ENCODE measurements at places on chromosomes 7 and 10. TPM values are rescaled to one million over a fixed set of nuclear protein-coding genes. Genes with fewer than 3 reads are reported as not detected.

Gene SLC13A4
- not detected for total RNA-seq

Gene CLDN4
- total RNA-seq, result 0.14 TPM

Gene TFR2
- 9.9 TPM for total RNA-seq

Gene SORCS1
- not detected for total RNA-seq

DNA sequence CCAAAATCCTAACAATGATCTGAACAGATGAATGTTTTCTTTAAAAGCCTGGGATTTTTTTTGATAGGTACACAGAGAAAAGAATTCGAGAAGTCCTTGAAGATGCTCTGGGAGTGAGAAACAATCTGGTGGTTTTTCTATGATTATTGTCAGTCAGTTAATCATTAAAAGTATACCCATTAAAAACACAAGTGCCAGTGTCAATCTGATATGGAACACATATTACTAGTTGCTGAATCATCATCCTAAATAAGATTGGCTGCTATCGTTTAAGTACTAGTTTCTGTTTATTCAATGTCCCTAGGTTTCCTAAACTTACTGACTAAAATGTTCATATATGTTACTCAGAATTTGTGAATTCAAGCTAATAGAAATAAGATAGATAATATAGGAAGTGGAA is 16.1 kb downstream of the COL28A1 start:
- DNase-seq, result no peak

GRCh38 chr10:128314686-128315085 is 188.5 kb upstream of the MKI67 start:
- DNase-seq, result no peak

- DNase-seq, result no peak
These were observed 107.6 kb downstream of the SEMA3E start for GRCh38 chr7:83541187-83541960.

- DNase-seq, result peak; percentile 82
These were observed 151.8 kb downstream of the SFMBT2 start for GRCh38 chr10:7258948-7259523.

GRCh38 chr10:59895629-59896116 is 10.7 kb downstream of the CCDC6 start:
- DNase-seq, result no peak

GRCh38 chr10:69474742-69475432 is 23.6 kb downstream of the TSPAN15 start:
- DNase-seq, result no peak

DNA sequence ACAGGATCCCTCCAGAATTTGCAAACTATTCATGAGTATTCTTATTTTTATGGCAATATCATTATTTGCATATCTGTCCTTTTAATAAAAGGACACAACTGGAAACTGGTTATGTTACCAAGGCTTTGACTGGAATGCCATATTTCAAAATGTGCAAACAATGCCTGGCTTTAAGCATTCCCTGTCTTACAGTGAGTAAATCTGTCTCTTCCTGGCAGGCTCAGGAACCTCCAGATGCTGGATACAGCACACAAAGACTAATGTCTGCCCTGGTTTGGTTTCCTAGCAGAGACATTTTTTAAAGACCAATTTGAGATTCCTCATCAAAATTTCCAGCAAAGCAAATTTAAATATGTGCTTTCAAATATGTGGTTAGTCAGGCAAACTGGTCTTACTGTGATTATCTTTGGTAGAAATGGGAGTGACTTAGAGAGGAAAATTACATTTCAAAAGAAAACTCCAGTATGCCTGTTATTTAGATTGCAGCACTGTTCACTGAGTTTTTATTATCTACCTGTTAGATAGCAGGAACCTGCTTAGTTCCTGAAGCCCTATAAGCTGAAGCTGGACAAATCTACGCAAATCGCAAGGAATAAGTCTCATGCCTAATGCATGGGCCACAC is 31.3 kb downstream of the RNF216 start:
- DNase-seq, result no peak

GRCh38 chr7:91778416-91778815 is 102.1 kb downstream of the MTERF1 start:
- DNase-seq, result no peak

GRCh38 chr10:120431251-120431651 is 25.8 kb upstream of the PLPP4 start:
- DNase-seq, result no peak

- no peak for DNase-seq
These were observed 20.9 kb upstream of the CYP51A1 start for GRCh38 chr7:92155108-92155739.

- DNase-seq, result no peak
These were observed 860 bp upstream of the WDR86 start for GRCh38 chr7:151410405-151411390.

GRCh38 chr10:15990535-15991129 is 130.3 kb upstream of the MINDY3 start:
- no peak for DNase-seq

GRCh38 chr7:131106681-131107336 is 220.9 kb upstream of the MKLN1 start:
- DNase-seq, result peak; percentile 58

DNA sequence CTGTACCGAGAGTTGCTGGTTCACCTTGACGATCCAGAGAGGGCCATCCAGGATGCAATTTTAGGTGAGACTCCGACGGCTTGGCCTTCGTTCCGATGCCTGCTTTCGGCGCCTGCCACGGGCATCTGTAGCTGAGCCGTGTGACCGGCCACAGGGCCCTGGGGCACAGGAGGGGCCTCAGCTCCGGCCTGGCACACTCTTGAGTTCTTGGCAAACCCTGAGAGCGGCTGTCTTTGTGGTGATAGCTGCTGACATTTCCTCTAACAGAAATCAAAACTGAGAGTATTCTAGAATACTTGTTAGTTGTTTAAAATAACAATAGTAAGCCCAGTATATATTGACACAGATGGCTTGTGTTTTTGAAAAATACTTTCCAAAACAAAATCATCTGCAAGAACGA is 52.2 kb upstream of the SUN1 start:
- DNase-seq, result no peak

GRCh38 chr7:727104-727805 is at the start of gene PRKAR1B:
Gene PRKAR1B (minus strand): TSS chr7:727281. CDS start chr7:711505, 15,776 bp downstream.
- peak; percentile 57 for DNase-seq

DNA sequence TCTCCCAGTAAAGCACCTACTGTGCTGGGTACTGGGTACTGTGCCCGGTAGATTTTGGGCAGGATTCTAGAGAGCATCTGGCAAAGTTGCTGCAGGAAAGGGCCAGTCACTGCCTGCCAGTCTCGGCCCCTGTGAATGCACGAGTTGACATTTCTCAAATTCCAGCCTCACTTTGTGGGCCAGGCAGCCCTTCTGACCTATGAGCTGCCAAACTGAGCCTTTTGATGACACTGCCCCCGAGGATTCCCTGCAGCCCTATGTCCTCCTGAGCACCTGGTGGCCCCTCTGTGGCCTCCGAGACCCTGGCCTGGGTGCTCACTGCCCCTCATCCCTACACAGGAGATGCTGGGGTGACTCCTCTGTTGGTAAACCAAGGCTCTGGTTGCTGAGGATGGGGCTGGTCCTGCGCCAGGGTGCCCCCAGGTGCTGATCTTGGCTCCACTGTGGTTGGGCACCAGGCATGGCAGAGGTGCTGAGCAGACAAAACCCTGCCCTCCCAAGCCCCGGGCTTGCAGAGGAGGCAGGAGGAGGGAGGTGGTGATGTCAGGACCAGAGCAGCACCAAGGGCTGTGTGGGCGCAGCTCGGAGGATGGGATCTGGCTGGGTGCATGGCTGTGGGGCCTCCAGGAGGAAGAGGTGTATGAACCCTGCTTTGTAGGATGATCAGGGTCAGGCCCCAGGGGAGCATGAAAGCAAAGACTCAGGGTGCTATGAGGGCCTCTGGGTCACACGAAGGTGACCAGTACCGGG is 16.2 kb downstream of the LHPP start:
- no peak for DNase-seq

GRCh38 chr10:123415523-123415922 is 250.6 kb upstream of the GPR26 start:
- DNase-seq, result no peak

GRCh38 chr7:13057462-13058200 is 370.2 kb downstream of the ARL4A start:
- no peak for DNase-seq

DNA sequence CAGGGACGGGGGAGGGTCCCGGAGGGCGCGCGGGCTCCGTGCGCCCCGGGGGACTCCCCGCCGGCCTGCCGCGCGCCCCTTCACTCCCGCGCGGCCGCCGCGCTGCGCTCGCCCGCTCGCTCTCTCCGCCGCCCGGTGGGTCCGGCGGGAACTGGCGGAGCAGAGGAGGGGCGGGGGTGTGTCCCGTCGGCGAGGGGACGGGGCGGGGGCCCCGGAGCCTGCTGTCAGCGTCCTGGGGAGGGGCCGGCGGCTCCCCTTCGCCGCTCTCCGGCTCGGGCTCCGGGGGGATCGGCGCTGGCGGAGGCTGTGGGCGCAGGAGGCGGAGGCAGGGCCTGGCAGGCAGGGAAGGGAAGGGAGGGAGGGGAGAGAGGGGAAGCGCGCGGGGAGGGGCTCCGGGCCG is at the start of gene SH3PXD2A:
Gene SH3PXD2A, minus strand, starts transcription at position 153 of the 400 bp plus-strand sequence. CDS start 310 bp downstream, outside the sequence.
- peak; percentile 37 for DNase-seq

GRCh38 chr10:49634069-49634660 is 20.3 kb downstream of the CHAT start:
- DNase-seq, result peak; percentile 1

- DNase-seq, result no peak
These were observed 3.1 kb upstream of the RBP4 start for GRCh38 chr10:93604146-93604545.

DNA sequence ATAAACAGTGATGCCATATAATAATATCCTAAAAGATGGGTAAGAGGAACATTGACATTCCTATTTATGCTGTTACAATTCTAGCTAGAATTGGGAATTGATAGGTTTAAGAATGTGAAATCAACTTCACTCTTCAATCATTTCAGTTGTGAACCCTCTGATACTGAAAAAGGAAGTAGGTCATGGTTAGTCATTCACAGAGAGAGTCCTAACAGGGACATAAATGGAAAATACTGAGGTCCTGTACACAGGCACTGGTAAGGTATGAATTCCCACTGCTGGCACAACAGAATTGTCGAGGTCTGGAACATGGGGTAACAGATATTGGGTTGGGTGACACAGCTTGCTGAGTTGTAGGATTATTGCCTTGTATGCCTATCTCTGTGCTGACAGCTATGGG is 289.4 kb upstream of the LRRN3 start:
- no peak for DNase-seq
